ENCODE measurements at places on chromosomes 3 and 15. TPM values are rescaled to one million over a fixed set of nuclear protein-coding genes. Genes with fewer than 3 reads are reported as not detected.
A peak's percentile ranks its signal among the peaks of the same experiment; 100 is the strongest.

- H3K36me3 ChIP-seq, result no peaks in the 10 kb centered on the region
- no peak for DNase-seq
- no peak overlapping the region for H3K27ac ChIP-seq
- no peaks in the 10 kb centered on the region for H3K4me1 ChIP-seq
- H3K4me3 ChIP-seq, result no peak overlapping the region
These were observed 29.8 kb upstream of the PLXNA1 start for GRCh38 chr3:126952983-126953660.

GRCh38 chr3:159482994-159483367 is 505.7 kb upstream of the IL12A start:
- no peak overlapping the region for H3K27ac ChIP-seq
- DNase-seq, result no peak
- no peaks in the 10 kb centered on the region for H3K36me3 ChIP-seq
- no peaks in the 10 kb centered on the region for H3K4me1 ChIP-seq

DNA sequence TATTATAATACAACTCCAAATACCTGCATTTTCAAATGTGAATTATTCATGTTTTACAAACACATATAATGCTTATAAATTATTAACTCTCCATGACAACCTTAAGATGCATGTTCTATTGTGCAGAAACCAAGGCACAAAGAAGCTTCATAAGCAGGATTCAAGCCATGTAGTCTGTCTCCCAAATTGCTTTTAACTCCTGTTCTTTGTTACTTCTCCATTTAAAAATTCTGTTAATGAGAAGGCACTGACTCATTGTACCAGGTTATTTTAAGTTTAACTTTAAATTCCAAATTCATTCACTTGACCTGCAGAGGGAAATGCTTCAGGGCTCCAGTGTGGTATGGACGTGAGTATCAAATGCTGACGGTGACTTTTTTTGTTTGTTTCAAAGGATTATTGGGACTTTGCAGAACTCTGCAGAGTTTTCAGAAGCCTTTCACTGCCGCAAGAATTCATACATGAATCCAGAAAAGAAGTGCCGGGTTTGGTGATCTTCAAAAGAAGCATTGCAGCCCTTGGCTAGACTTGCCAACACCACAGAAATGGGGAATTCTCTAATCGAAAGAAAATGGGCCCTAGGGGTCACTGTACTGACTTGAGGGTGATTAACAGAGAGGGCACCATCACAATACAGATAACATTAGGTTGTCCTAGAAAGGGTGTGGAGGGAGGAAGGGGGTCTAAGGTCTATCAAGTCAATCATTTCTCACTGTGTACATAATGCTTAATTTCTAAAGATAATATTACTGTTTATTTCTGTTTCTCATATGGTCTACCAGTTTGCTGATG is 100.0 kb downstream of the MME start:
- H3K27me3 ChIP-seq, result no peaks in the 10 kb centered on the region
- no peak overlapping the region for H3K4me3 ChIP-seq
- no peak for DNase-seq
- no peaks in the 10 kb centered on the region for H3K36me3 ChIP-seq

DNA sequence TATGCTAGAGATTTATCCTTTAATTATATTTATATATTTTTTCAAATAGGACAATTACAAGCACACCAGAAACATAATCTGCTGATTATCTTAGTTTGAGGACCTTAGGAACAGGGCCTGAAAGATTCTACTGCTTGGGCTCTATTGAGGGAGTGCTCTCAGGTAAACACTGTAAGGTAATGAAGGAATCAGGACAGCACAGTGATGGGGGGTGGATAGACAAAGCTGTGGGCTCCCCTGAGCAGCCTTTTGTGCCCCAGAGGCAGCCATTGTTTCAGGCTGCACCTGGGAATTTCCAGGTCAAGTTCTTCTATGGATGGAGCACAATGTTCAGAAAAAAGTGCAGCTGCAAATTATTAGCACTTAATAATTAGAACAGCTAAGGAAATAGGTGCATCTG is 848.0 kb upstream of the CADM2 start:
- H3K36me3 ChIP-seq, result no peaks in the 10 kb centered on the region
- no peak overlapping the region for H3K4me3 ChIP-seq
- DNase-seq, result no peak
- no peak overlapping the region for H3K27ac ChIP-seq
- H3K27me3 ChIP-seq, result no peaks in the 10 kb centered on the region

The PARL gene
- total RNA-seq, result 25.2 TPM

The PPM1L gene
- total RNA-seq, result 14.3 TPM

The EFHB gene
- total RNA-seq, result not detected

GRCh38 chr15:89836267-89837133 is 21.8 kb upstream of the ANPEP start:
- no peak overlapping the region for H3K4me3 ChIP-seq
- no peaks in the 10 kb centered on the region for H3K27me3 ChIP-seq
- H3K27ac ChIP-seq, result no peak overlapping the region
- DNase-seq, result no peak

The APPL1 gene
- total RNA-seq, result 21.6 TPM

GRCh38 chr3:131387796-131388489 is 6.4 kb downstream of the NUDT16 start:
- H3K4me3 ChIP-seq, result no peak overlapping the region
- no peaks in the 10 kb centered on the region for H3K36me3 ChIP-seq
- peaks cover 19% of the 10 kb centered on the region for H3K4me1 ChIP-seq
- H3K27me3 ChIP-seq, result no peaks in the 10 kb centered on the region
- no peak for DNase-seq
- peak overlapping the region; percentile 40 for H3K27ac ChIP-seq

DNA sequence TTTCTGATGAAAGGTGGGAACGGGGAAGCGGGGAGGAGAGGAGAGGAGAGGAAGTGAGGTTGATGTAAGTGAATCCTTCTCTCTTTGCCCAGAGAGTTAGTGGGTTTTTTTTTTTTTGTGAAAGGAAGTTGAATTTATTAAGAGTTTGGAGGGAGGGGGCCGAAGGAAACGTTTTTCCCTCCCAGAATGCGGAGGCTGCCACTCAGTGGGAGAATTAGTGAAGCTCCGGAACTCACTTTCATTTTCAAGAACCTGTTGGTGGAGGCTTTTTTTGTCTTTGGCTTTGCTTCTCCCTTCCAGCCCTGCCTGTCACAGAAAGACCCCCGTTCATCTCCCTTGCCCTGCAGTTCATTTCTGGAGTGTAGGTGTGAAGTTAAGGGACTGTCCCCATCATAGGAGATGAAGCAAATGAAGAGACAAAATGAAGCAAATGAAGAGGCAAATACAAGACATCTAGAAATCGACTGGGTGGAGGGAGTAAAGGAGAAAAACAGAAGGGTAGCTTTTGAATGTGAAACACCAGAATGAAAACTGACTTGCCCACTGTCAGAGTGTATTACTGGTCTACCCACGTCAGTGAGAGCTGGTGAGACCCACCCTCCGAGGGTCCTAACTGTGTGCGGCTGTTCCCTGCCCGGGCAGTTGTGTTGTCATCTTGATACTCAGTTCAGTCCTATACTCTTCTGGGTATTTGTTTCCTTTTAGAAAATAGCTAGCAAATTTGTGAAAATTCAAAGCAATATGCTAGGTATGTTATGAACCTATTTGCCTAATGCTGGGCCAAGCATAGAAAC is 91.5 kb downstream of the ITPR1 start:
- H3K4me1 ChIP-seq, result no peaks in the 10 kb centered on the region
- H3K27ac ChIP-seq, result peak overlapping the region; percentile 1
- no peaks in the 10 kb centered on the region for H3K36me3 ChIP-seq
- H3K4me3 ChIP-seq, result peak overlapping the region; percentile 28

The NR1I2 gene
- 188 TPM for total RNA-seq

All from right lobe of liver (tissue), 6 donors.